ENCODE measurements at places on chromosomes 2 and 18. TPM values are rescaled to one million over a fixed set of nuclear protein-coding genes. Genes with fewer than 3 reads are reported as not detected.

Gene FAM210A
- 22.9 TPM for total RNA-seq

Gene GKN1
- total RNA-seq: 0.94 TPM

Gene CENPA
- total RNA-seq: 52.2 TPM

Gene UPP2
- not detected for total RNA-seq

Gene LOXHD1
- not detected for total RNA-seq

Gene HOXD11
- total RNA-seq: 5.5 TPM

Gene REG3A
- total RNA-seq: not detected

Gene CCL20
- 7.8 TPM for total RNA-seq

Gene CCDC148
- 0.45 TPM for total RNA-seq

Gene TFCP2L1
- 23.9 TPM for total RNA-seq

Gene UCN
- 0.61 TPM for total RNA-seq

Gene ALLC
- not detected for total RNA-seq

Gene CD8B2
- total RNA-seq: not detected

Gene OR6B2
- total RNA-seq: not detected

Gene CLHC1
- 2.7 TPM for total RNA-seq

Gene LAMA3
- 52.1 TPM for total RNA-seq

Gene SCN1A
- not detected for total RNA-seq

Gene GCC2
- total RNA-seq: 13.8 TPM

Gene POU3F3
- total RNA-seq: not detected
